Activated T-cell treated with anti-CD3 and anti-CD28 coated beads, Interleukin-2, amount 50 U/mL, for 24 hours (primary cell): ENCODE measurements at places on chromosomes 1 and 21.

DNA sequence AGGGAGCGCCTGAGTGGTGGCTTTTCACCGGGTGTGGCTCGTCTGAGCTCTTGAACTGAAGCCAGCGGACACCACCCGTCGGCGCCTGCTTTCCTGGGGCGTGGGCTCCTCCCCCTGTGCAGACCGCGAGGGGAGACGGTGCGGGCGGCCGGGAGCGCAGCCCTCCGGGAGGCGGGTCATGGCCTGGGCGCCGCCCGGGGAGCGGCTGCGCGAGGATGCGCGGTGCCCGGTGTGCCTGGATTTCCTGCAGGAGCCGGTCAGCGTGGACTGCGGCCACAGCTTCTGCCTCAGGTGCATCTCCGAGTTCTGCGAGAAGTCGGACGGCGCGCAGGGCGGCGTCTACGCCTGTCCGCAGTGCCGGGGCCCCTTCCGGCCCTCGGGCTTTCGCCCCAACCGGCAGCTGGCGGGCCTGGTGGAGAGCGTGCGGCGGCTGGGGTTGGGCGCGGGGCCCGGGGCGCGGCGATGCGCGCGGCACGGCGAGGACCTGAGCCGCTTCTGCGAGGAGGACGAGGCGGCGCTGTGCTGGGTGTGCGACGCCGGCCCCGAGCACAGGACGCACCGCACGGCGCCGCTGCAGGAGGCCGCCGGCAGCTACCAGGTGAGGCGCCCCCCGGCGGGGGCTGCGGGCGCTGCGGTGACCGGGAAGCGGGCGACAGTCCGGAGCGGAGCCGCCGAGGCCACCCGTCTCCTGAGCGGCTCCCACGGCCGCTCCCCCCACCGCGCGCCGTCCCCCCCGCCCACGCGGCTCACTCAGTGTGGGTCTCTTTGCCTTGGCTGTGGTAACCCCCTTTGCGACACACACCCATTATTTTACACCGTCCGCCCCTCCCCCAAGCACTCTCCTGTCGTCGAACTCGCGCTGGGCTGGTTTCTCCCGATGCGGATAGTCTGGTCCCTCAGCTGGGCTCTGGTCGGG, at the start of gene TRIM58:
TRIM58 (plus strand) TSS at position 119 of the 916 bp plus-strand sequence; CDS start at position 179, 60 bp downstream.
- DNase-seq: peak; percentile 59

DNA sequence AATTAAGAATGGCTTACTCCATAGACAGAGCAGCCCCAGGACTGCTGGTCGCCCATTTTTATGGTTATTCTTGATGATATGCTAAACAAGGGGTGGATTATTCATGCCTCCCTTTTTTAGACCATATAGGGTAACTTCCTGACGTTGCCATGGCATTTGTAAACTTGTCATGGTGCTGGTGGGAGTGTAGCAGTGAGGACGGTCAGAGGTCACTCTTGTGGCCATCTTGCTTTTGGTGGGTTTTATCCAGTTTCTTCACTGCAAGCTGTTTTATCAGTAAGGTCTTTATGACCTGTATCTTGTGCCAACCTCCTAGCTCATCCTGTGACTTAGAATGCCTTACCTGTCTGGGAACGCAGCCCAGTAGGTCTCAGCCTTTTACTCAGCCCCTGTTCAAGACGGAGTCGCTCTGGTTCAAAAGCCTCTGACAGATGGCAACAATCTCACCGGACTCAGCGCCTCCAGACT, 5.2 kb upstream of the AGPAT3 start:
- no peak for DNase-seq

GRCh38 chr1:113256348-113256729, 134.0 kb upstream of the MAGI3 start:
- DNase-seq: no peak

- DNase-seq: no peak
Observed at GRCh38 chr1:168987330-168987729, 119.2 kb upstream of the ATP1B1 start.

DNA sequence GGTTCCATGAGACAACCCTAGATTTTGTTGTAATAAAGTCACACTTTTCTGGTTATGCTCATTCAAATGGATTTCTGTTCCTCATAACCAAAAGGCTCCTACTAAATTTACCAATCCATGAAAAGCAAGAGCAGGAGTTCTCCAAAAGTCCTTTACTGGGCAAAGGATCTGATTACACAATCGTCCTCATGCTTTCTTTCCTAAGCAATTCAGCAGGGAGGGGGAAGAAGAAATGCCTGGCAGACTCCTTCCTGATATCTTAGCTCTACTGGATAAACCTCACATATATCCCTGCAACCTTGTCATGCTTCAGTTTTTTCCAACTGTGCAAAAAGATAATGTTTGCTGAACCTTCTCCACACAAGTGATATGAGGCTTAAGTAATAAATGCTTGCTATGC, 67.6 kb upstream of the GUCA2B start:
- no peak for DNase-seq

GRCh38 chr1:115089420-115090185, at the start of gene TSPAN2:
TSS of gene TSPAN2 (minus strand) at chr1:115089503. CDS start at chr1:115089432, 71 bp downstream.
- DNase-seq: peak; percentile 72

- no peak for DNase-seq
Observed at GRCh38 chr1:192654591-192655251, 18.8 kb downstream of the RGS13 start.

- no peak for DNase-seq
Observed at GRCh38 chr1:225999912-226000337, 782 bp upstream of the SDE2 start.

DNA sequence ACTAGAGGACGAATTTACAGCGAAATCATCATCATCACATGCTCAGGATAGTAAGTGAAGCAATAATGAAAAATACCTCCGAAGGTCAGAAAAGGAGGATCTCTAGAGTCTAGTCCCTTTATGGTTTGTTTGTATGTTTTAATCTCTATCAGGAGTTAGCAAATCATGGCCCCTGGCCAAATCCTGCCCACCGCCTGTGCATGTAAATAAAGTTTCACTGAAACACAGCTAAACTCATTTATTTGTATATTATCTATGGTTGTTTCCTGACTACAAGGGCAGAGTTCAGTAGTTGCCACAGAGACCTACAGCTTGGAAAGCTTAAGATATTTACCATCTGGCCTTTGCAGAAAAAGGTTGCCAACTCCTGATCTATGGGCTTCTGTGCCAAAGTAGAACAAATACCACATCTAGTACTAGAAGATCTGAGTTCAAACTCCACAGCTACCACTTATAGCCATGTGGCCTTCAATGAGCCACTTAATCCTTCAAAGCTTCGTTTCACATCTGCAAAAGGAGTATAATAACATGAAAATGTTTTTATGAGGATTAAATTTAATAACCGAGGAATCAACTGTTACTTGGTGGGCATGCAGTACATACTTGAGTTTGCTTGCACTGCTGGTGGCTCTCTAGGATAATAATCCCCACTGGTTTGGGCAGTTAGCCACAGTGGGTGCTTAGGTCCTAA, 94.0 kb upstream of the KIF26B start:
- DNase-seq: no peak

DNA sequence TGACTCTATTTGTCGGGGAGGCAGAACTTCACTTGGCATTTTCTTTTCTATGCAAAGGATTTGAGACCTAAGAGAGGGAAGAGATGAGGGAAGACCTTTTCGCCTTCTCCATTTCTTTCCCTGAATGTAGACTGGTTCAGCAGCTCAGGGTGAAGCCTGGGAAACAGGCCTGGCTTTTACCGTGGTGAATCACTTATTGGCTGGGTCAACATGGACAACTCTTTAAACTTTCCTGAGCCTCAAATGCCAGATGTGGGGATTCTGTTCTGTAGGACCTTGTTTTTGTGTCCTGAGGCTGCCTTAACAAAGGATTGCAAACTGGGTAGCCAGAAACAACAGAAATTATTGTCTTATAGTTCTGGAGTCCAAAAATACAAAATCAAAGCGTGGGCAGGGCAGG, 455.8 kb upstream of the VAMP3 start:
- DNase-seq: no peak

DNA sequence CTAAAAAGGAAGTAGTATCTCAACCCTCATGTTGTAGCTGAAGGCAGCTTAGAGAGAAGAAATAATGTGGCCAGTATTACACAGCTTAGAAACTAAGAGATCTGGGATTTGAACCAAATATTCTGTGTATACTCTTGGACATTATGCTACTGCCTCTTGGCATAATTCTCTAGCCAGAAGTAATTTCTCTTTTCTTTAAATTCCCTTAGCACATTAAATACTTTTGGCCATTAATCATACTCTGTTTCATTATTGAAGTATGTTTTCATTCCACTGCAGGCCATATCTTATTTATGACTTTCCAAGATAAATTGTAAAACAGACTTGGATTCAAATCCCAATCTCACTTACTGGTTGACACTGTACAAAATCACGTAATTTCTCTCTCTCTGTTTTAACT, 181.3 kb upstream of the SPAG17 start:
- no peak for DNase-seq

DNA sequence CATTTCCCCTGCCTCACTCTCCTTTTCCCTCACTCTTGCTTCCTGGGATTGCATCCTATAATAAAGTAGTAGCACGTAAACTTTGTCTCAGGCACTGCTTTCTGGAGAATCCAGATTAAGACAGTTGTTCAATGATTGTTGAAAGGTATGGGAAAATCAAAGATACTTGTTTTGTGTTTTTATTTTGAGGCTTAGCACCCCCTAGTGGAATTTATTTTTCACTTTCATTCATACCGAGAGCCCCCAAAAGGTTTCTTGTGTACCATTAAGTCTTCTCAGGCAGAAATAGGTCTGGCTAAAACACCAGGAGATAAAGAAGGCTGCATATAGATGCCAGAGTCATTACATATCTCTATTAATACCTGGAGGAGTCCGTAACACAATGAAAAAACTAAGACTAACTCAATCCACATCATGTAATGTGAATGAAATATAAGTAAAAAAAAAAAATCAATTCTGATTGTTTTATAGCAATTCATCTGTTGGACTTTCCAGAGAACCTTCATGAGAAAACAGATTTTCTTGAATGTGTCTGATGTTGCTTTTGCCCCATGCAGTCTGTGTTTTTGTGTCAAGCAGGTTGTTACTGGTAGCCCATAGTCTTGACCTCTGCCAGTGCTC, 103.5 kb downstream of the RPE65 start:
- no peak for DNase-seq

DNA sequence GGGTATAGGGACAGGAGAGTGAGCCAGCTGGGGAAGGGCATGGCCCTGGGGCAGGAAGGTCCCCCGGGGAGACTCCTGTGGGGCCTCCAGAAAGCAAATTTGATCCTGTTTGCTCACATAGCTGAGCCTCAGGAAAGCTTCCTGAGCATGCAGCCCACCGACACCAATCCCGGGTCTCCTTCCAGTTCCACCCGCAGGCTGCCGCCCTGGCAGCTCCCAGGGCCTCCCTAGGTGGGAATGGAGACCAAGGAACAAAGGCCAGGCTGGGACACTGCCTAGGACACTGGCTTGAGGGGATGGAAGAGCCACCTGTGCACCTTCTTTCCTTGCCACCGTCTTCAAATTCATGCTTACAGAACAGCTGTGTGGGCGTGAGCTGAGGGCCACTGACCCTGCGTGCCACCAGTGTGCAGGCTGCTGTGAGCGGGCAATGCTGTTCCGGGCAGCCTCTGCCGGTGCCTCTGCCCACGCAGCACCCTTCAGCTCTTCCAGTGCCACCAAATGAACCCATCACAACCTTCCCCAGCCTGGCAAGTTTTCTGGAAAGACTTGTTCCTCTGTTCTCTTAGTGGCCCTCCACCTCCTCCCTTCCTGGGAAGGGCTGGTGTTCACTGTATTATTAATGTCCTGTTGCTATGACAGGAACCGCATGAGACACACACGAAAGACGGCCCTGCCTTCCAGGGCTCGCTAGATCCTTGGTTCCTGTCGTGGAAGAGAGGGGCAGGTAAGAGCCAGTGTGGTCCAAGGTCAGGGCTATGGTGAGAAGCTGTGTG, 53.6 kb downstream of the ACBD3 start:
- DNase-seq: no peak

GRCh38 chr1:83828456-83828855, 170.5 kb downstream of the TTLL7 start:
- no peak for DNase-seq

GRCh38 chr1:58447886-58448285, 98.6 kb downstream of the OMA1 start:
- DNase-seq: no peak

- peak; percentile 48 for DNase-seq
Observed at GRCh38 chr1:43565600-43566360, 35.1 kb downstream of the PTPRF start.

DNA sequence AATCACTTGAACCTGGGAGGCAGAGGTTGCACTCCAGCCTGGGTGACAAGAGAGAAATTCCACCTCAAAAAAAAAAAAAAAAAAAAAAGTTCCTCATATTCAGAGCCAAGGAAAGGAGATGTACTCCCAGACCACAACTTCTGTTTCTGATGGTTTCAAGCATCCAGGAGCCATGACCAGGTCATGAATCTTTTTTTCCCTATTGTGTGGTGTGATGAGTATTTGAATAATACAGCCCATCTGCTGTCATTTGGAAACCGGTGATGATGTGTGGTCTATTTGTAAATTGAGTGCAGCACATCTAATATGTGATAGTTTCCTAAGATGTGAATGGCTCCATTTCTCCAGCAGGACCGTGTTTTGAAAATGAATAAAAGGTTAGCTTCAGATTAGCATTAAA, 18.6 kb downstream of the PIK3CD start:
- DNase-seq: no peak

GRCh38 chr1:106768077-106768476, 288.4 kb upstream of the PRMT6 start:
- no peak for DNase-seq

GRCh38 chr1:161172776-161173376, 4.4 kb downstream of the B4GALT3 start:
- no peak for DNase-seq

GRCh38 chr1:6860401-6860800, 75.1 kb downstream of the CAMTA1 start:
- DNase-seq: no peak

- DNase-seq: no peak
Observed at GRCh38 chr1:89945852-89946476, 48.9 kb upstream of the ZNF326 start.

DNA sequence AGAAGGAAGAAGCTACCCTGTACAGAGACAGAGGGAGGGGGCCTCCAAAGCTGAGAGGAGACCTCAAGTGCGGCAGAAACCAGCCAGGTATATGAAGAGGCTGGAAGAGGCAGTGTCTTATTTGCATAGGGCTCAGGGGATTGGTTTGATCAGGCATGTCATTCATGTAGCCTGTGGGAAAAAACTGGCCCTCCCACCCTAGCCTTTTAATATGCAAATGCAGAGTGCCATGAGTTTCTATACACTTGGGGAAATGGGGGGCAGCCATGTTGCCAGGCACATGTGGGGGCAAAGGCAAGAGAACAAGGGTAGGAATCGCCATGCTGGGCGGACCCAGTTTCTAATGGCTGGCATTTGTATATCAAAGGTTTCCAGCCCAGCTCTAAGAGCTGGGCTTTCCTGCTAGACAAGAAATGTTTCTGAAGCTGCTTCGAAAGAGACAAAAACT, 172.7 kb downstream of the RASAL2 start:
- no peak for DNase-seq

GRCh38 chr1:16145030-16145661, 10.7 kb downstream of the EPHA2 start:
- no peak for DNase-seq
